ENCODE measurements at places on chromosomes 16 and 17.

DNA sequence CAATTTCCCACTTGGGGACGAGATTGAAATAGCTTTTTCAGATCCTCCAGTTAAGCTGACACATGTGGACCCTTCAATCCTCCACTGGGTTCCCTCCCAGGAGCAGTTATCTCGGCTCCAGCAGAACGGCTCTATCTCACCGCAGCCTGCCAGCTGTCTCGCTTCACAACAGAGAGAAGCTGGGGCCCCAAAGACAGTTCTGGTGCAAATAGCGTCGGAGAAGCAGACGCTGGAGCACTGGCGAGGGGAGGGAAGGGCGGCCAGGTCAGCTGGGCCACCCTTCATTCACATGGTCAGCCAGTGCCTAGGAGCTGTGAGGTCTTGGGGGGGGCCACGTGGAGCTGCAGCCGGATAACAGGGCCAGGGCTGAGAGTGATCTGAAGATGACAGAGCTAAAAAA, 141.3 kb upstream of the SDK2 start:
- peak; percentile 46 for DNase-seq

GRCh38 chr17:45018514-45018847, 33.0 kb downstream of the DCAKD start:
- no peak for DNase-seq

GRCh38 chr17:74870512-74870911, 2.3 kb downstream of the FDXR start:
- peak; percentile 86 for DNase-seq

GRCh38 chr16:81861915-81862314, 82.8 kb downstream of the PLCG2 start:
- no peak for DNase-seq

DNA sequence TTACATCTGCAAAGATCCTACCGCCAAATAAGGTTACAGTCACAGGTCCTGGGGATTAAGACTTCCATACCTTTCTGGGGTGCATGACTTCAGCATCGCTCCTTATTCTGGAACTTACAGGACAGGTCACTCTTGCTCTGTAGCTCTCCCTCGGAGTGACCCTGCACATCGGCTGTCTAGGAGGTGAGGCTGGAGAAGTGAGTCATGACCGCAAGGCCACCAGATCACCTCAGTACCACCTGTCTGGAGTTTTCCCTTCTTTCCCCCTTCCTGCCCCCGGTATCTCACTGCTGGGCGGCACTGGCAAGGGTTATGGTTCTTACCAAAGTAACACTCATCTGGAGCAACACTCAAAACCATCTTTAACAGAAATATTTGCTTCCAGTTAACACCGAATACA, 374.8 kb downstream of the SLC39A11 start:
- no peak for DNase-seq

- no peak for DNase-seq
These were observed 8.6 kb downstream of the MAPT start for GRCh38 chr17:45902892-45903346.

- peak; percentile 91 for DNase-seq
These were observed 44.0 kb downstream of the TUBD1 start for GRCh38 chr17:59848778-59849177.

DNA sequence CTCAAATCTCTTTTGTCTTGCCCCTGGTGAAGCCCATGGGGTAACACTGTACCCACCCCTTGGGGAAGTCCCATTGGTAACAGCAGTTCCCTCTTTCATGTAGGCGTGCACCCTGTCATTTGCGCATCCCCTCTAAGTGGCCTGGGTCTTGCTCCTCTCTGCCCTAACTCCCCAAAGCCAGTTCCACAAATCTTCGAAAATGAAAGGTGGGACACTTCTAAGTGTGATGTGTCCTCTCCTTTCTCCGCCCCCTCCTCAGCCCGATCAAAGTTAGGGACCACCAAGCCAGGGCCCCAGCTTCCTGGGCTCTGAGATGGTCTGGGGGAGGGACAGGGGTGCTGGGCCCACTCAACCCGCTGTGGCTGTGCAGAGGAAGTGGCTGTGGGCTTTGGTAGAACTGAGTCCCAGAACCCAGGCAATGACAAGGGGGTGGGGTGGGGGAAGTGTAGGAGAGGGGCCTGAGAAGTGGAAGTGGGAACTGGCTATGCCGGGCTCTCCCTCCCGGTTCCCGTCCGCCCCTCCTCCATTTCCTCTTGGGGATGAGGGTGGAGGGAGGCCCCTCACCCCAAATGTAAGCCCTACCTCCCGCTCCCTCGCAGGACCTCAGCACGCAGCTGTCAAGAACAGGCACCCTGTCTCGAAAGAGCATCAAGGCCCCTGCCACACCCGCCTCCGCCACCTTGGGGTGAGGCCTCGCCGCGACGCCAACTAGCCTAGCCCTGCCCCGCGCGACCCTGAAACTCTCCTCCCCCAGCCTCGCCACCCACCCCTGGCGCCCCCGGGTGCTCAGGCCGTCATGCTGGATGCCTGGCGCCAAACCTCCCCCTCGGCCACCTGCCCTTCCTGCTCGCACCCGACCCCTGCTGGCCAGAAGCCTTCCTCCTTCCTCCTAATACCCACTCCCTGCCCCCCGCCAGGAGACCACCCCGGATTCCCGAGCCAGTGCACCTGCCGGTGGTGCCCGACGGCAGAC, 8.7 kb downstream of the ABI3 start:
- no peak for DNase-seq

DNA sequence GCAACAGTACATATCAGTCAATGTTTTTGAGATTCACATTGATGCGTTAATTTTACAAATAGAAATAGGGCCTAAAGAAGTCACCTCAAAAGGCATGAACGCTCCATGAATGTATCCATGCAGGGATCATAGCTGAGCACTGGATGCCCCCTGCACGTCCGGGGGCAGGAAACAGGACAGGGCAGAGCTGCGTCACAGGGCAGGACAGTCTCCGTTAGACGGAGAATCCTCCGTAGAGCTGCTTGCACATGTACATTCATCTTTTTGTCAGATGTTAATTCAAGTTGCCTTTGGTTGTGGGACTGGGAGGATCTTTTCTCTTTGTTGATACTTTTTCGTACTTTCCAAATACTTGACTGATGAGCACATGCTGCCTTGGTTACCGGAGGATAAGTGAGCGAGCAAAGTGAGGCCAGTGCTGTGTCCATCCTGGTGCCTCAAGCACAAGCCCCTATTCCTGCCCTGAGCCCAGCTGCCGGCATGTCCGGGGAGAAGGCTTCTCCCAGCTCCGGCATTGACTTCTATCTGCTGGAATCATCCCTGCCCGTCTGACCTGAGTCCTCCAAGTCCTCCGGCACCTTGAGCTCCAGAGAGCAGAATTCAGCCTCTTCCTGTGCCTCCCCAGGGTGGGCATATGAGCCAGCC, 15.0 kb downstream of the GAA start:
- DNase-seq: no peak

DNA sequence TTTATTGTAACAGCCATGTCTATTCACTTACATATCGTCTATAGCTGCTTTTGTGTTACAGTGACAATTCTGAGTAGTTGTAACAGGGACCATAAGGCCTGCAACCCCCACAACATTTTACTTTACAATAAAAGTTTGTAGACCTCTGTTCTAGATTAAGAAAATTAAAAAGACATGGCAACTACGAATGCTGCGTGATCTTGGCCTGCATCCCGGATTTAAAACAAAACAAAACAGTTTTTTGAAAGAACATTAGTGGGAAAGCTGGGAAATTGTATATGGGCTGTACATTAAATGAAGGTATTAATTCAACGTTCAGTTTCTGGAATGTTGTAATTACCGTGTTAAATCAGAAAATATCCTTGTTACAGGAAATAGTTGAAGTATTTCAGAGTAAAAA, 64.1 kb downstream of the RMI2 start:
- DNase-seq: no peak

GRCh38 chr17:69872675-69873262, 202.3 kb upstream of the KCNJ16 start:
- DNase-seq: no peak

DNA sequence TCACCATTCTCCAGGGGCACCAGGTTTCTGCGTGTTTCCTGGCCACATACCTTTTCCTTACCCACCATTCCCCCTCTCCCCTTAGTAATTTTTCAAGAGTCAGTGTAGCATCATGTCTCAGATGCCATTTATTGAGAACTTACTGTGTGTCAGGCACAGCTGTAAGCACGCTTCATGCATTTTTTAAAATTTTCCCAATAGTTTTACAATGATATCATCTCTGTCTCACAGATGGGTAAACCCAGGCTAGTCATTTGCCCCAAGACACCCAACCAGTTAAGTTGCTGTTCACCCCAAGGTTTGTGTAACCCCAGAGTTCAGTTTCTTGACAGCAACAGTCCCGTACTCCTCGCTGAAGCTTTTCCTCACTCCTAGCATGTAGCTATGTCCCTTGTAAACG, 56.4 kb upstream of the IRX3 start:
- DNase-seq: no peak

DNA sequence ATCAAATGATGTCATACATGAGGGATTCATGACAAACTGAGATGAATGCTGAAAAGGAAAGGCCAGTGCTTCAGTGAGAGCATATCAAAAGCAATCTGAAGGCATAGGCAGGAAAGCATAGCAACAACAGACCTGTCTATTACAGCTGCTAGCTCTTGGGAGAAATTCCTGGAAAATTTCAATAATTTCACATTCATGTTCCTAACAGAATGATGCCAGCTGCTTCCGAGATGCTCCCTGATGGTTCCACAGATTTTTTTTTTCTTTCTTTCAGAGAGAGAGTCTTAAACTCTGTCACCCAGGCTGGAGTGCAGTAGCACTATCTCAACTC, 50.3 kb upstream of the CLEC3A start:
- no peak for DNase-seq

GRCh38 chr17:15929941-15930340, 15.0 kb upstream of the ADORA2B start:
- no peak for DNase-seq

DNA sequence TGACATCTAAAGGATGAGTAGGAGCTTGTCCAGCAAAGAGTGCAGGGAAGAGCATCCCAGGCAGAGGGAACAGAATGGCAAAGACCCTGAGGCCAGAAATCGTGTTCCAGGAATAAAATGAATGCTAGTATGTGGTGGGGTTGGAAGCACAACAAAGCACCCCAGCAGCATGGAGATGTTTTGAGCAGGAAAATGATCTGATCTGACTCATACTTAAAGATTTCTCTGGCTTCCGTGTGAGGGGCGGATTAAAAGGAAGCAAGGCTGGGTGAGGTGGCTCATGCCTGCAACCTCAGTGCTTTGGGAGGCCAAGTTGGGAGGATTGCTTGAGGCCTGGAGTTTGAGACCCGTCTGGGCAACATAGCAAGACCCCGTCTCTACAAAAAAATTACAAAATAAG, 2.3 kb downstream of the SLC5A11 start:
- DNase-seq: peak; percentile 64

GRCh38 chr17:5640726-5641125, 56.4 kb upstream of the NLRP1 start:
- DNase-seq: no peak

GRCh38 chr17:8857919-8858318, 9.6 kb downstream of the PIK3R6 start:
- peak; percentile 76 for DNase-seq

DNA sequence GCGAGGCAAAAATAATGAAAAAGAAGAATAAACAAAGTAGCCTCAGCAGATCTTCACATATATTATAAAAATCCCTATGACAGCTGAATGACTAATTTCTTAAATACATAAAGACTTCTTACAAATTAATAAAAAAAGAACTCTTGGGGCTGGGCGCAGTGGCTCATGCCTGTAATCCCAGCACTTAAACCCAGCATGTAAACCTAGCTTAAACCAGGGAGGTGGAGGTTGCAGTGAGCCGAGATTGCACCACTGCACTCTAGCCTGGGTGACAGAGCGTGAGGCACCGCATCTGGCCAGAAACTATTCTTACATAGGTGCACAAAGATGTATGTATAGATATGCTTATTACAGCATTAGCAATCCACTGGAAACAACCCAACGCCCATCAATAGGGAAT, 27.7 kb downstream of the C17orf100 start:
- no peak for DNase-seq

DNA sequence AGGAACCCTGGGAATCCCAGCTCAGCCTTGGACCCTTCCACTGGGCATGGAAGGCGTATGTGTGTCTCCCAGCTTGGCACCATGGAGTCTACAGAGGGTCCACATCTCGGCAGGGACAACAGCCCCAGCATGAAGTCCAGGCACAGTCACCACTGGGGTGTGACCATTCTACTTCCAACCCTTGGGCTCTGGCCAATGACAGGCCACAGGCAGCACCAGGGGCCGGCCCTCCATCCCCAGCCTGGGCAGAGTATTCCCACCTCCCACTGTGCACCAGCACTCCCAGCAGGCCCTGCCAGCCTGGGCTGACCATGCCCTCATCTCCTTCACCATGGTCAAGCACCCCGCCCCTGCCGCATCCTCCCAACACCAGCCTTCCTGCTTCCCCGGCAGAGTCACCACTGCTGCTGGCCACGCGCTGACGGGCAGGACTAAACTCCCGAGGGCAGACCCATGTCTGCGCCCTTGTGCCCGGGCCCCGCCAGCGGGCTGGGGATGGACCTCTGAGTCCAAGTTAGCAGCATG, 9.5 kb upstream of the PPP1R27 start:
- DNase-seq: no peak

DNA sequence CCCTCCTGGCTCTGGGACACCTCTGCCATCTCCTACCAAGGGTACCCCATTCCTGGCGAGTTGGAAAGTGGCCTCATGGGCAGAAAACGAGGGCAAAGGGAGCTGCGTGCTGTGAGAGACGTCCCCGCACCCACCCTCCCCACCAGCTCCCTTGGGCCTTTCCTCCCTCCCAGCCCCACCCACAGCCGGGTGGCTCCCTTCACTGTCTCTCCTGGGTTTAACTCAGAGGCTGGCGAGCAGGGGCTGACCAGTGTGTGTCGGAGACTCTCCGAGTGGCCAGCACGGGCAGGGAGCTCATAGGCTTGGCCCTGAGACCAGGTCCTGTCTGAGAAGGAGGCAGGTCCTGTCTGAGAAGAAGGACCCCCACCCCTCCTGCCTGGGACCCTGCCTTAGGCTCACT, 26.1 kb downstream of the METRNL start:
- no peak for DNase-seq

DNA sequence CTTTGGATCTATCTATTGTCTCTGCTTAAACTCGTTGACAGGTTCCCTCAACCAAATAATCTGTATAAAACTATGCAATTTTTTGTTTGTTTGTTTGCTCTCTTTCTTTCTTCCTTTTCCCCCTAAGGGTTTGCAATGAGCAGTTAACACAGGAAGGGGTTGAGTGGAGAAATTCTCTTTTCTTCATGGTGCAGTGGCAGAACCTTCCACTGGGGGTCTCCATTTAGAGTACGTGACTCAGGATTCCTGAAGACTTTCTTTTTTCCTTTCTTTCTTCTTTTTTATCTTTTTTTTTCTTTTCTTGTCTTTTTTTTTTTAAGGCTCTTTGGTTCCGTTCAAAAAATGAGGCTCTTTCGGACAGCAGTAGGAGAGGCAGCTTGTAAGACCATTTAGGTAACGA, 19.5 kb upstream of the RBFOX1 start:
- peak; percentile 57 for DNase-seq

GRCh38 chr16:28492511-28492910, 637 bp upstream of the CLN3 start:
- DNase-seq: no peak

- no peak for DNase-seq
These were observed 159.1 kb downstream of the WWOX start for GRCh38 chr16:78258375-78259065.

GRCh38 chr17:40026816-40027613, 11.8 kb downstream of the CSF3 start:
- peak; percentile 92 for DNase-seq

Measured in cardiac muscle cell (in vitro differentiated cells and primary cell).